A549 treated with RU486 at 1 μM for 4 hours (cell line): ENCODE measurements at places on chromosomes 5 and 9. TPM values are rescaled to one million over a fixed set of nuclear protein-coding genes. Genes with fewer than 3 reads are reported as not detected.

The INSL4 gene
- total RNA-seq: 13.9 to 18.0 TPM (median 15.5 TPM) in 5 replicates

The ASPN gene
- total RNA-seq: not detected in 5 replicates

The IFNK gene
- total RNA-seq: not detected in 5 replicates

The PCDHA1 gene
- 0.15 to 0.34 TPM (median 0.21 TPM) in 4 of 5 replicates, not detected in the other for total RNA-seq

The TCF7 gene
- 15.4 to 18.9 TPM (median 16.9 TPM) in 5 replicates for total RNA-seq

The SLC1A3 gene
- total RNA-seq: not detected in 5 replicates

The CDH6 gene
- 0.05 to 0.25 TPM (median 0.16 TPM) in 5 replicates for total RNA-seq

The BTNL9 gene
- total RNA-seq: 0.57 to 1.3 TPM (median 0.74 TPM) in 5 replicates

The LECT2 gene
- total RNA-seq: not detected in 5 replicates
